SK-N-MC (cell line): ENCODE measurements at places on chromosomes 12 and 14.
A peak's percentile ranks its signal among the peaks of the same experiment; 100 is the strongest.

DNA sequence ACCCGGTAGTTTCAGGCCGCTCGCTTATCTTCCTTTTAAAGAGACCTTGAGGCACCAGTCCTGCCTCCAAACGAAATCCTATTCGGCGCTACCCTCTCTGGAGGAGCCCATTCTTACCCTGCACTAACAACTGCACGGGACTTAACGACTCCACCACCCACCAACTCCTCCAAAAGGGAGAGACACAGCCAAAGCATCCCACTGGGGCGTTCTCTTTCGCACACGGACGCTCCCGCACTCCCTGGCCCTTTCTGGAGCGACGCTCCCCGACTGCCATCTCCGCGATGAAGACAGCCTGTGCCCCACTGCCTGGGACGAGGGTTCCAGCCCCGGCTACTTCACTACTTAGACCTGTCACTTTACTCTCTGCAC lies 650 bp downstream of the GALC start:
- no peak for DNase-seq

GRCh38 chr12:99948370-99948769 lies 36.4 kb downstream of the ANKS1B start:
- no peak for DNase-seq

DNA sequence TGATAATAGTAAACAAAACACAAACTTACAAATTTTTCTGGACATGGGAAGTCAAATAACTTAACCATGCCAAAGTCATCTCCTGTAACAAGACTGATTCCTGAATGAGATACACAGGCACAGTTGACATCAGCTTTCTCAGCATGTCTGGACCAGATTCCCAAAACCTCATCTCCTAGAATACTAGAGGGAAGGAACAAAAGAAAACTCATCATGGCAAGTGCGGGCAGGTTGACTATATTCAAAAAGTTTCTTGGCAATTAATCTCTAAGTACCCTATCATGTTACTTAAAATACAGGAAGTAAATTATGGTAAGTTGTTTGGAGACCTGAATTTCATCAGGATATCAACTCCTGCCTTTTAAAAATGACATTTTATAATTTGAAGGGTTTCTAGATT lies 53.9 kb downstream of the ZC3H14 start:
- DNase-seq, result no peak

- no peak for DNase-seq
Observed at GRCh38 chr14:100221533-100222223, 17.3 kb upstream of the YY1 start.

GRCh38 chr12:28802706-28803438 lies 346.2 kb upstream of the FAR2 start:
- DNase-seq, result no peak

DNA sequence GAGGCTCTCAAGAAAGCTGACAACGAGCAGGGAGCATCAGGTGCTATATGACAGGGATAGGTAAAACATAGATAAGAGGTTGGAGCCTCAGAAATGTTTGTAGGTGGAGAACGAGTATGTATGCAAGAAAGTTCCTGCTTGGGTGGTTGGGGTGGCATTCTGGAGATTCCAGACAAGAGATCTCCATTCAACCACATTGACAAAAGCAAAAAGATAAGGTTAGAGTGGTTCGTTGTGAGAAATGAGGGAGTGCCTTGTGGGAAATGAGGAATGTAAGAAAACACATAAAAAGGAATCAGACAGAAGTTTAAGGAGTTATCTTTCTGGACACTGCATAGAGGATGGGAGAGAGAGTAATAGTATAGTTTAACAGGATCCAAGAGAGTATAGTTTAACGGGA lies 290.3 kb downstream of the DPF3 start:
- DNase-seq, result no peak

GRCh38 chr12:96770219-96771102 lies 136.6 kb upstream of the NEDD1 start:
- DNase-seq, result no peak

GRCh38 chr12:109378569-109378968 lies 30.9 kb downstream of the MYO1H start:
- DNase-seq, result no peak

DNA sequence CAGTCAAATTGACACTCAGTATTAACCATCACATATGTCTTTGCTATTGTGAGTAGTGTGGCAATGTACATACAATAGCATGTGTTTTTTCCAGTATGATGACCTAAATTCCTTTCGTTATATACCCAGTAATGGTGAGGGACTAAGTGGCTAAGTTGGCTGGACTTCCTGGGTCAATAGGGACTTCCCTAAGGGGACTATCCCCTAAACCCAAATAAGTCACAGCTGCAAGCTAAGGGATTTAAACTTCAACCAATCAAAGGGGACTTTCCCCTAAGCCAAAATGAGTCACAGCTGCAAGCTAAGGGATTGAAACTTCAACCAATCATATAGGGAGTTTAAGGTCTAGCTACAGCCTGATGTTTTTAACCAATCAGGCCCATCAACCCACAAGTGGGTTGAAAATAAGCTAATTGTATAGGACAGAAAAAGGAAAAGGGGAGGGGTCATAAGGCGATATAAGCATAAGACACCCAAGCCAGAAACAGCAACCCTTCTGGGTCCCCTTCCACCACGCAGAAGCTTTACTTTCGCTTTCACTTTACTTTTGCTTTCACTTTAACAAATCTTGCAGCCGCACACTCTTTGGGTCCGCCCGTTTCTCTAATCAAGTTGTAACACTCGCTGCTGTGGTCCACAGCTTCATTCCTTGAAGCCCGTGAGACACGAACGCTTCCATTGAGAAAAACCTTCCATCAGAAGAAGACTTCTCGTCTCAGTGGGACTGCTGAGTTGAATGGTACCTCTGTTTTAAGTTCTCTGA lies 404.4 kb downstream of the FLRT2 start:
- DNase-seq, result no peak

DNA sequence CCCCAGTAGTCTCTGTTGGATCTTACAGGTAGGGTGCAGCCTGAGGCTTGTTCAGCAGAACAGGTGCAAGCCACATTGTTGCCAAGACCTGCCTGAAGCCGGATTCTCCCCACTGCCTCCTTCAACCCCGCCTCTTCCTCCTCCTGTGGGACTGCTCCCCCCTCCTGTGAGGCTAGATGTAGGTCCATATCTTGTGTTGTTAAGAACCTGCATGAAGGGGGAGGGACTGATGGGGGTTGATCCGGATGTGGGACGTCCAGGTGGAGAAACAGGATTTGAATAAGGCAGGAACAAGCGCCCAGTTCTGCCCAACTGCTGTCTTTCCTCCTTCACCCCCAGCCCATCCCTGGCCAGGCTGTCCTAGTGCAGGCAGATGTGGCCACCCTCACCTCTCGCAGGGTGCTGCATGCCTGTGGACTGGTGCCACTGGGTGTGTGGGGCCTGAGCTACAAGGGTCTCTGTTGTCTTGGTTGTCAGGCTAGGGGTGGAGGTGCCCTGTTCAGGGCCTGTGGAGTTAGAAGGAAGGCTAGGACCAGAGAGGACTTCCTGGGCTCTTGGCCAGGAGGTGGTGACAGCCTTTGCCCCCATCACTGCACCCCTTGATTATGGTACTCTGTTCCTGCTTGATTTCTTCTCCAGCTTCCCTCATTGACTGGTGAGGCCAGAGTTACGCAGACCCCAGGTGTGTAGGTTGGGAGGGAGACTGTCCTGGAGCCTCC lies 1.4 kb downstream of the NR4A1 start:
- DNase-seq, result no peak

- peak; percentile 58 for DNase-seq
Observed at GRCh38 chr14:56216626-56217379, 98.6 kb downstream of the PELI2 start.
